ENCODE measurements at places on chromosomes 13 and 19. TPM values are rescaled to one million over a fixed set of nuclear protein-coding genes. Genes with fewer than 3 reads are reported as not detected.

SLC6A16 gene
- total RNA-seq: 0.51 TPM

TUBB4A gene
- total RNA-seq: not detected

KCNJ14 gene
- 0.13 TPM for total RNA-seq

ZNF235 gene
- 5.6 TPM for total RNA-seq

SPRED3 gene
- total RNA-seq: 0.39 TPM

PEG3 gene
- 0.89 TPM for total RNA-seq

DCLK1 gene
- total RNA-seq: 10.5 TPM

NDUFA11 gene
- total RNA-seq: 246 TPM

CD79A gene
- total RNA-seq: 0.13 TPM

PSG1 gene
- 0.13 TPM for total RNA-seq

SIGLECL1 gene
- total RNA-seq: not detected

MEIS3 gene
- total RNA-seq: 0.13 TPM

PRSS57 gene
- total RNA-seq: not detected

GADD45B gene
- 42.0 TPM for total RNA-seq

KIR3DL2 gene
- total RNA-seq: not detected

EDNRB gene
- 86.3 TPM for total RNA-seq

IGFL1 gene
- total RNA-seq: not detected

COX6B2 gene
- total RNA-seq: not detected

TNFRSF19 gene
- total RNA-seq: 0.13 TPM

CTXN1 gene
- total RNA-seq: 2.9 TPM

PRODH2 gene
- total RNA-seq: not detected

NR2C2AP gene
- 8.1 TPM for total RNA-seq

POGLUT2 gene
- total RNA-seq: 19.5 TPM

ZNF417 gene
- total RNA-seq: 9.6 TPM

GRK1 gene
- not detected for total RNA-seq

ZNF699 gene
- 4.6 TPM for total RNA-seq

LIN7B gene
- total RNA-seq: 1.4 TPM

APOC1 gene
- total RNA-seq: 1.8 TPM

GPR4 gene
- total RNA-seq: 1.5 TPM

ZNF225 gene
- total RNA-seq: 4.4 TPM

ZNF575 gene
- under 0.01 TPM for total RNA-seq

NLRP4 gene
- not detected for total RNA-seq

ZNF784 gene
- total RNA-seq: 4.9 TPM

CYP2A13 gene
- not detected for total RNA-seq

MCEMP1 gene
- total RNA-seq: not detected

OBI1 gene
- total RNA-seq: 20.7 TPM

COL5A3 gene
- 0.13 TPM for total RNA-seq

SERPINE3 gene
- not detected for total RNA-seq

PSG2 gene
- total RNA-seq: not detected

ZNF547 gene
- total RNA-seq: 2.3 TPM
